Neuronal stem cell (in vitro differentiated cells): ENCODE measurements at places on chromosomes 7 and 10.

DNA sequence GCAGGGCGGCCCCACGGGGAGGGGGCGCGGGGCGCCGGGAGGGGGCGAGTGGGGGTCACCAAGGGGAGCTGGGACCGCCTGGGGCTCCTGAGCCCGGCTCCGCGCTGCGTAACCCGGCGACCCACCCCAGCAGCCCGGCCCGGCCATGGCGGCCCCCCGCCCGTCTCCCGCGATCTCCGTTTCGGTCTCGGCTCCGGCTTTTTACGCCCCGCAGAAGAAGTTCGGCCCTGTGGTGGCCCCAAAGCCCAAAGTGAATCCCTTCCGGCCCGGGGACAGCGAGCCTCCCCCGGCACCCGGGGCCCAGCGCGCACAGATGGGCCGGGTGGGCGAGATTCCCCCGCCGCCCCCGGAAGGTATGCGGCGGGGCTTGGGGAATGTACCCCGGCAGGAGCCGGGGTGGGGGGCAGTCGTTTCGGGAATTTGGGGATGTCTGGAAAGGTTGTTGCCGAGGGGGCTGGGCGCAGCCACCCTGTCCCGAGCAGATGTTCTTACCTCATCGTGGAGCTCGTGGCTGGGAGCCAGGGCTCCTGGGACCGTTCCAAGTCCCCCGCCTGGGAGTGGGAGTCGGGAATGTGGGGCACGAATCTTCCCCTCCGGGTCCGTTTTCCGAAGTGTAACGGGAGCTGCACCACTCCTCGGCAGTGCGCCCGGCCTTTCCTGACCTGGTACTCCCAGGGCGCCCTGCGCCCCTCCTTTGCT, 431 bp downstream of the ZYX start:
- no peak for DNase-seq

DNA sequence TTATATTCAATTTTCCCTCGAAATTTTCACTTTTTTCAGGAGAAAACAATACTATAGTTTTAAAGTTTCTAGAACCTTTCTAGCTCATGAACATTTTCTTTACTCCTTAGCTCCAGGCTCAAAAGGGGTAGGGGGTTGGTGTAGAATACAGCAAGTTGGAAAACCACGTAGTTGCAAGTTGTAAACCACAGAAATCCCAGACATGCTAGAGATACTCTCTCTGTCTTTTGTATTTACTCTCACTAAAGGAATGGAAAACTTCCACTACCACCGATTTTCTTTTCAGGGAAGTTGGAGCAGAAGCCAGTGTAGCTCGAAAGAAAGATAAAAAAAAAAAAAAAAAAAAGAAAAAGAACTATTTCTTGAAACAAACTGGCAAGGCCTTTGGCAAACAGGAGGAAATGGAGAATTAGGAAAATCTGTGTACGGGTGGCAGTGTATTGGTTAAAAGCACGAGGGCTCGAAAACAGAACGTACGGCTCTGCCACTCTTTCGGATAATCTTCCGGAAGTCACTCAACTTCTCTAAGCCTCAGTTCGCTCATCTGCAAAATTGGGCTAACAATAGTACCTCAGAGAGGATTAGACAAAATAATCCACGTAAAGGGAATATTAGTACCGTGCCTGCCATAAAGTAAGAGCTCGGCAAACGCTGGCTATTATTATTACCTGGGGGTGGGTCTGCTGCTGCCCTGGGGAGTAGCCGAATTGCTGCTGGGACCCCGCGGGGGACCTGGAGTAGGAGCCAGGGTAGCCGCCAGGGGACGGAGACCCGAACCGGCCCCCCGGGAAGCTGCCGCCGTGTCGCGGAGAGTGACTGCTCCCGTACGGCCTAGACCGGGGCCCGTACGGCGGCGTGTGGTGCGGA, 628 bp downstream of the MPLKIP start:
- DNase-seq, result no peak

GRCh38 chr7:55444786-55445185, 79.6 kb downstream of the LANCL2 start:
- no peak for DNase-seq

- no peak for DNase-seq
These were observed 19.7 kb upstream of the SLC18A2 start for GRCh38 chr10:117221156-117221711.

- no peak for DNase-seq
These were observed 712 bp downstream of the FOXP2 start for GRCh38 chr7:114415064-114415989.

- no peak for DNase-seq
These were observed 32.6 kb upstream of the NME8 start for GRCh38 chr7:37815671-37816371.

DNA sequence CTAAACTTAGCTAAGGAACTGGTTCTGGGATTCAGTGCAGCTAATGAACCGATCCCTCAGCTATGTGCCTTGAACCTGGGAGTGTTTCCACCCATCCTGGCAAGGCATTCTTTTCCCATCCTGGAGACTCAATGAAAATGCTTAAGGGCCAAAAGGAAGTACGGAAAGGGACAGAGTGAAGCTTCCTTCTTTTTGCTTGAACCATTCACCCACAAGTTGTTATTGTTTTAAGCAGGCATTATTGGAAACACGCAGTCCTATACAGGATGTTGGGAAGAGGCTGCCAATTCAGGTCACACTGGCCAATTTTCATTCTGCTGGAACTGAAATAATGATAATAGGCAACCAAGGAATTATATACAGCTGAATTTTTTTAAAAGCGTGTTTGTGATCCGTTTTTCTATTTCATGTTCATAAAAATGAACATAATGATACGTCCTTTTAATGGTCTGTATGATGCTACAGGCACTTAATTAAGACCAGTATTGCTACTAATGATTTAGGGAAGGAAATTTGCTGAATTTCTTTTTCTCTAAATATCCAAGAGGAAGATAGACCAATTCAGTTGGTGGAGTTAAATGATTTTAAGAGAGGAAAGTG, 57.8 kb upstream of the FZD1 start:
- no peak for DNase-seq

DNA sequence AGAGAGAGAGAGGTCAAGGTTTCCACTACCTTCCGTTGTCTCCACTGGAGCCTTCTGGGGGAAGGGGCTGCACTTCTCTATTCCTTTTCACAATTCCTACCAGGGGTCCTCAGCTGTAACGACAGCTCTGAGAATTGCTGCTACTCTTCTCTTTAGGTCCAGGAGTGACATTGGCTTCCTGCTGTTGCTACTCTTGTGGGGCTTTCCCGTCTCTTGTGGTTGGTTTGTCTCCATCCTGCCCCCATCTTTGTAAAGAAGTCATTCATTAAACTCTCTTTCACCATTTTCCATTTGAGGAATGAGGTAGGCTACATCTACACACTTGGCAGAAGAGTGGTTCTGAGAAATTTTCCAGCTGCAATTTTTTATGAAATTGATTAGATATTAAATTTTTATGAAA, 238.8 kb upstream of the LYZL1 start:
- no peak for DNase-seq

GRCh38 chr7:34331102-34331501, 326.9 kb upstream of the NPSR1 start:
- DNase-seq, result no peak

DNA sequence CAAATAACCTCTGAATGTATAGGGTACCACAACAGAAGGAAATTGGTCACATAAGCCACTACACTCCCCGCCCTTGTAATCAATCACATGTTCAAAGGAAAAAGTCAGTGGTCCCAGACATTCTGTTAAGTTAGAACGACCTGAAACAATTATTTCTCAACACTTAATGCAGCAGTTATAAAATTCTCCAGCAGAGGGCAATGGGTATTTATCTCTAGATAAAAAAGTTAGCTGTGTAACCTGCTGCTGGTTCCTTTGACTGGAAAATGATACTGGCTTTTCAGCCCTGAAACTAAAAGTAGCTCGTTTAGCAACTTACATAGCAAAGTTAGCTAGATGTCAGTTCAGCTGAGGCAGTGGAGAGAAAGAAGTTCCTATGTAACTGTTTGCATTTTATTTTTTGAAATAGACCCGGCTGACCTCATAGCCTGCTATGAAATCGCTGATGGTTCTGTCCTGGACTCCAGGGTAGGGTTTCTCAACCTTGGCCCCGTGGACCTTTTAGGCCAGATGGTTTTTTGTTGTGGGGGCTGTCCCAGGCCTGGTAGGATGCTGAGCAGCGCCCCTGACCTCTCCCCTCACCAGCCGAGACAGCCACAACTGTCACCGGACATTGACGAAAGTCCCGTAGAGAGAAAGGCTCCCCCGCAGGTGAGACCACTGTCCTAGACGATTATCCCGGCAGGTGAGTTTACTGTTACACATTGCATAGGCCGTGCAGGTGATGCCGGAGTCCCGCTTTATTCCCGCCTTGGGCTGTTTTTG, 40.2 kb upstream of the PROSER2 start:
- peak; percentile 56 for DNase-seq

DNA sequence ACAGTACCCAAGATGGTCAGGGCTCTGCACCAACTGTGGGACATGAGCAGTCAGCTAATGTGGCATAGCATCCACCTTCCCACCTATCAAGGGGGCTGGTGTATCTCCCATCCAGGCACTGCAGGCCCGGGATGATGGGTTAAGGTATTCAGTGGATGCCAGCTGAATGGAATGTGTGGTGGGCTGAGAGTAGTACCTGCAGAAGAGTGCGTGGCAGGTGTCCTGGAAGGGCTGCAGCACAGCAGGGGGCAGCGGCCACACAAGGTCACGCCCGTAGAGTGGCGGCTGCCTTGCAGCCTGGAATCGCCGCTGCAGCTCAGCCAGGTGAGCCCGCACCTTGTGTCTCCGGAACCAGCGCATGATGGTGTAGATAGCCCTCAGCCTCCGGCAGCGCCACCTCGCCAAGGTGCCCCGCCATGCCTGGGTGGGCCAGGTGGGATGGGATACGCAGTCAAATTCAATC, 13.3 kb downstream of the MYO1G start:
- no peak for DNase-seq

DNA sequence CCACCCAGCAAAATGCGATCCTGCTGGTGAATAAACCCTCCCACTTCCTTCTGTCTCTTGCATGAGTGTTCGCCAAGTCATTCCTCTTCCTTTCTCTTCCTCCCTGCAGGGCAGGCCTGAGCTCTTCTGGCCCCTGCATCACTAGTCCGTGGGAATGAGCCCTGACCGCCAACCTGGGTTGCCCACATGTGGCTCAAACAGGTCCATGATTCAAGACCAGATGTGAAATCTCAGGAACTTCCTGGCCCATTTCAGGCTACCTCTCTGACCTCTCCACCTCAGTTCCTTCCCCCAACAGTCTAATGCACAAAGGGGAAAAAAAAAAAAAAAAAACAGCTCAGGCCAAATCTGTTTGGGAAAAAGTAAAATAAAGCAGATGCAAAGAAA, 5.4 kb upstream of the YWHAG start:
- no peak for DNase-seq

DNA sequence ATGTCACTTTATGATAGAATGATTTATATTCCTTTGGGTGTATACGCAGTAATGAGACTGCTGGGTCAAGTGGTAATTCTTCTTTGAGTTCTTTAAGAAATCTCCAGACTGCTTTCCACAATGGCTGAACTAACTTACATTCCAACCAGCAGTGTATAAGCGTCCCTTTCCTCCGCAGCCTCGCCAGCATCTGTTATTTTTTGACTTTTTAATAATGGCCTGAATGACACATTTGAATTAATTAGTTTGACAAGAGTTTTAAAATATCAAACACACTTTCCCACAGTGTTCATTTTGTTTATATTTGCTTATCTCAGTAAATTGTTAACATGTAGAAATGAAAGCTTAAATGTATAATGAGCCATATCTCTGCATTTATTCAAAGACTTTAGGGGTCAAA, 116.8 kb downstream of the TES start:
- no peak for DNase-seq

DNA sequence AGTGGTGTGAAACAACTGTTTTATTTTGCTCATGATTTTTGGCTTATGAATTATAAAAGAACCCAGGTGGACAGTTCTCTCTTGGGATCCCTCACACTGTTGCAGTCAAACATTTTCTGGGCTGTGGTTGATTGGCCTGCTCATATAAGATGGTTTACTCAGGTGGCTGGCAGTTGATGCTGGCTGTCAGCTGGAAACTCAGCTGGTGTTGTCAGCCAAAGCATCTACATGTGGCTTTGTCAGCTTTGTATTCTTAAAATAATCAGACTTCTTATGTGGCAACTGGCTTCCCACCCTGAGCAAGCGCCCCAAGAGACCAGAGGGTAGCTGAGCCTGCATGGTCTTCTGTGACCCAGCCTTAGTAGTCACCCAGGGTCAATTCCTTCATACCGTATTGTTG, 534.7 kb downstream of the NRG3 start:
- DNase-seq, result no peak

GRCh38 chr7:155980841-155981240, 168.6 kb upstream of the SHH start:
- DNase-seq, result no peak

- no peak for DNase-seq
These were observed 96.5 kb downstream of the NRP1 start for GRCh38 chr10:33237736-33238624.

- DNase-seq, result peak; percentile 46
These were observed 11.6 kb downstream of the ATP6V0E2 start for GRCh38 chr7:149885191-149886017.

GRCh38 chr7:155324012-155324917, 26.6 kb downstream of the INSIG1 start:
- no peak for DNase-seq

GRCh38 chr7:106721816-106722785, 61.1 kb upstream of the CCDC71L start:
- no peak for DNase-seq

GRCh38 chr10:49347342-49347741, 48.4 kb downstream of the C10orf71 start:
- DNase-seq, result no peak

DNA sequence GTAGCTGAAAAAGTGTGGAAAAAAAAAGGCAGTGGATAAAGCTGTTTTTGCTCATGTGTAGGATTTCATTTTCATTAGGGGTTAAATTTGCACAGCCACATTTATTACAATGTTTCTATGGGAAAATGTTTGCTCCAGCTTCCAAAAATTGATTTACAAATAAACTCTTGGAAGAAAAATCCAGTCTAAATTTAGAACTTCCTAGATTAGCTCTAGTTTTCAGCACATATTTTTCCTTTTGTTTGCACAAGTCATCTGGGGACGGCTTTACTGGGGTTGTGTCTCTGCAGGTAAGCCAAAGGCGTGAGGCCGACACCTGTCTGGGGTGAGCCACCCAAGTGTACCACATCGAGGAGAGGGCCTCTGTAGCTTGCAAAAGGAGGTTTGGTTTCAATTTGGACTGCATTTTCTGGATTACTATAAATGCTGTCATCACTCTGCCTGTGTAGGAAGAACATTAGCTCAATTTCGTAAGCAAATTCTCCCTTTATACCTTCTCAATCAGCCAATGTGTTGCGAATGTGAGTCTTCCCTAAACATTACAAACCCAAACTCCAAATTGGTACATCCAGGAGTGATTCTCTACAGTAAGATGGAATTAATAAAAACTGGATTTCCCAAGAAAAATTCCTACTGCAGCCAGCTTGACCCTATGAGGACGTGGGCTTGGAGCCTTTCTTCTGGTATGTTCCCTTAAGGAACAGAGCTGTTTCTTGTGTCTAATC, 89.5 kb upstream of the ZNF438 start:
- no peak for DNase-seq
